ENCODE measurements at places on chromosomes 12 and 14. TPM values are rescaled to one million over a fixed set of nuclear protein-coding genes. Genes with fewer than 3 reads are reported as not detected.
A peak's percentile ranks its signal among the peaks of the same experiment; 100 is the strongest.

The NTS gene
- 2.2 TPM for total RNA-seq

DNA sequence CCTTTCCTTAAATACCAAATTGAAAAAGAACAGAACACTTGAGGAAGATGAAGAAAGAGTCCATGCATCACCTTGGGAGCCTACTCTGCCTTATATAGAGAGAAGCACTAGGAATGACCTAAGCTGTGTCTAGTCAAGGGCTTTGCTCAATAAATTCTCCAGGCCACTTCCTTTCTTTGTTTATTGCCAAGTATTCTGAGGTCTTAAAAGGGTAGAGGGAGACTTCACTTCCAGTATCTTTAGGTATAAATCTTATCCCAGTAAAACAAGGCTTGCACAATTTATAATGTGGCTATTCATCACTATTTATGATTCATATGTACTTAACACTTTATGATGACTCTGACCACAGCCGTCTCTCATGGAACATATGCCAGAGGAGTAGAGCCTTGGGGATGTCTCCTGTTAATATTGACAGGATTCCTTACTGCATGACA, 85.1 kb upstream of the ARHGAP5 start:
- DNase-seq: no peak

The ENTPD5 gene
- total RNA-seq: 14.6 TPM

- no peak for DNase-seq
Observed at GRCh38 chr12:88433997-88434703, 146.1 kb downstream of the KITLG start.

The LRP1-AS gene
- total RNA-seq: not detected

DNA sequence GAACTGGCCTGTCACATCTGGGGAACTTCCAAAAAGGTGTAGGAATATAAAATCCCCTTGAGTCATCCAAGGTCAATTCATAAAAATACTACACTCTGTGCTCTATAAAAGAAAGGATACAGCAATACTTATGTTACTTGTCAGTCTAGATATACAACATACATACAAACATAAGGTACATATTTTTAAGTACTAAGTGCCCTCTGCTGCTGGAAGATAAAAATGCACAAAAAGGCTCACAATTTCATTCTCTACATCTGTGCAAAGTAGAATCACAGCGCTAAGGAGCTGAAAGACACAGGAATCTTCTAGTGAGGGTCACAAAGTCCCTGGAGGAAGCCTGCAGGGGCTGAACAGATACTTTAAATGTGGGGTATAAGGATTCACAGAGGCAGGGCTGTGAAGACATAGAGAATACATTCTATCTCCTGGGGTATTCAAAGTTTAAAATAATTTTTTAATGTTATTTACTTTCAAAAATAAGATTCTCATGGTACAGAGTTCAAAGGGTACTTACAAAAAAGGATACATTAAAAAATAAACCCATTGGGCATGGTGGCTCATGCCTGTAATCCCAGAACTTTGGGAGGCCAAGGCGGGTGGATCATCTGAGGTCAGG, 10.2 kb upstream of the GOLGA5 start:
- DNase-seq: peak; percentile 80

DNA sequence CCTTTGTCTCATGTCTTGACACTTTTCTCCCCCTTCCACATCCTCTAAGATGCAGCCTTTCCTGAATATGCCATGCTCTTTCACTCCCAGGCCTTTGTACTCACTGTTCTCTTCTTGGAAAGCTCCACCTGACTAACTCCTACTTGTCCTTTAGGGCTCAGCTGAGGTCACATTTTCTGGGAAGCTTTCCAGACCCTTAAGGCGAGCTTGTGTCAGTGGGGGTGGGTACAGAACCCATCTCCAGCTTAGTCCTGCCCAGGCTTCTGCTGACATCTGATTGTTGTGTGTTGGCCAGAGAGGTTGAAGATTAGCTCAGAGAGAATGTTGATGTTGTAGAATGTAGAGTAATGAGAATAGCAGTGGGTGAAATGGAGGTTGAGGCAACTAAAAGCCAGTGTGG, 2.9 kb upstream of the TSFM start:
- no peak for DNase-seq

GRCh38 chr12:93746572-93747168, 69.5 kb downstream of the CRADD start:
- DNase-seq: no peak

DNA sequence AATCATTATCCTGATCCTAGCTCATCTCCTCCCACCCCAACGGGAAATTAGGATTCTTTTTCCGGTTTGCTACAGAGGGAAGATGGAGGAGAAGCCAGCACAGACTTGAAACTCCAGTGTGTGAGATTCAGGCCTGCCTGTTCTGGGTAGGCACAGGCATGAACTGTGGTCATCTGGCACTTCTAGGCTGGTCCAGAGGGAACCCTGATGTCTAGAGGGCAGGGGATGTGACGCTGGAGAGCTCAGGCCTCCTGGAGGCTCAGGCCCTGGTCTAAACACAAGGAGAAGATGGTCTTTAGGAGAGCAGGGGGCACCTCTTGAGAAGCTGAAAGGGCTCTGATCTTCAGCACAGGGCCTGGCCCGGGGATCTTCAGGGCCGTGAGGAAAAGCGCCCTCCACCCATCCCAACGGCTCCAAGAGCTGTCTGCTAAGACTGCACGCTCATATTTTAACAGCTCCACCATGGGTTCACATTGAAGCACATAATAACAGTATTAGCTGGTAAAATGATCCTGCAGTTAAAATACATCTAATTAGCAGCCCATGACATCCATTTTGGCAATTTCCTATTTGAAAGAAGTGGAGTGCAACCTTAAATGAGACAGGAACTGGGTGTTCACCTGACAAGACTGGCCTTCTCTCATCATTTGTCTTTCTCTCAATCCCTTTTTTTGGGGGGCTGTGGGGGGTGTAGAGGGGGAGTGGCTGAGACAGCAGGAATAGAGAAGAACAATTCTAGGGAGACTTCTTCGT, 35.4 kb downstream of the BCL11B start:
- no peak for DNase-seq

- no peak for DNase-seq
Observed at GRCh38 chr14:77761205-77761931, 412 bp upstream of the SNW1 start.

DNA sequence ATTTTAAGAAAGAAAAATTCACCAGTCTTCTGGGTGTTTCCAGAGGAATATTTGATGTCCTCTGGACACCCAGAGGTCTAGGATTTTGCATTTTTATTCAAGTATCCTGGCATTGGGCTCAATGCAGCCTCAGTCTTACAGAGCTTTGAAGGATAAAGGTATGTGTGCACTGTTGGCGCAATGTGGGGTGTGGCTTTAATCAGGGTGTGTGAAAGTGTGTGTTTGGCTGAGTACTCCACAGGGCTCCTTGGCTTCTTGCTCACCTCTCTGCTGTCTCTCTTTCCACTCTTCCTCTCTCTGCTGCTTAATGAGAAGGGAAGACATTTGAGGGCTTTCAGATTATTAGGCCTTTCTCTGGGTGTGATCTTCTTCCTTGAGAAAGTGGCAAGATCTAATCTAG, 193.3 kb upstream of the CCND2 start:
- DNase-seq: no peak

DNA sequence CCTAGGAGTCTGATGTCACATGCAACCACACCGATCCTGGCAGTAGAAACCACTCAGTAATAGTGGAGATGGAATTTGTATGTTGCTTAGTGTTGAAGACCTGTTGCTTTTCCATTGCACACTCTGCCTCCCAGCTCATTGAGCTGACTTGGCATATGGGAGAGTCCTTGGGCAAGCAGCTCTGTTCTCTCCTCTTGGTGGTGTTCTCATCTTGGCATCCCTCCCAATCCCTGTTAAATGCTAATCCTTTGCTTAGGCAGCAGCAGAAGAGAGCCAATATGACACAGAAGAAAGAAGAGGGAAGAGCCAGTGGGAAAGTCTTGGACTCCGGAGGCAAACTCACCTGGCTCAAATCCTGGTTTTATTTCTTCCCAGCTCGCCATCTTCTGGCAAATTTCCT, 178.0 kb upstream of the CAND1 start:
- peak; percentile 56 for DNase-seq

GRCh38 chr14:37834275-37834674, 238.8 kb downstream of the TTC6 start:
- no peak for DNase-seq

DNA sequence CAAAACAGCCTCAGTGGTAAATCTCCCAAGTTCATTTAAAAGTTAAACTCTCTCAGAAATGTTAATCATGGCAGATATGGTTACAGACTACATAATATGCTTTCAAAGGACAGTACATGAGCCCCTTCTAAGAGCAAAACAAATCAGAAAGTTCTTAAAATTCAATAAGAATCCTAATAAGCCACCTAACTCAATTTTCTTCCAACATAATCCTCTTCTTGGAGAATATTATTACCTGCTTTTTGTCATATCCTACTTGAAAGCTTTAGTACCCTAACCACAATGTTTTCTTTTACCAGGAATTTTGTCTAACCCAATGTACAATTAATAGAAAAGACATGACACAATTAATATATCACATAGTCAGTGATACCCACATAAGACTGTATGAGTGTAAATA, 236.5 kb upstream of the ATP2B1 start:
- no peak for DNase-seq

GRCh38 chr14:38197784-38198335, 9.8 kb upstream of the SSTR1 start:
- no peak for DNase-seq

GRCh38 chr14:45558183-45558582, 305.2 kb upstream of the MIS18BP1 start:
- DNase-seq: no peak

The BICDL1 gene
- total RNA-seq: 4.0 TPM

The SLC38A4 gene
- total RNA-seq: 12.0 TPM

DNA sequence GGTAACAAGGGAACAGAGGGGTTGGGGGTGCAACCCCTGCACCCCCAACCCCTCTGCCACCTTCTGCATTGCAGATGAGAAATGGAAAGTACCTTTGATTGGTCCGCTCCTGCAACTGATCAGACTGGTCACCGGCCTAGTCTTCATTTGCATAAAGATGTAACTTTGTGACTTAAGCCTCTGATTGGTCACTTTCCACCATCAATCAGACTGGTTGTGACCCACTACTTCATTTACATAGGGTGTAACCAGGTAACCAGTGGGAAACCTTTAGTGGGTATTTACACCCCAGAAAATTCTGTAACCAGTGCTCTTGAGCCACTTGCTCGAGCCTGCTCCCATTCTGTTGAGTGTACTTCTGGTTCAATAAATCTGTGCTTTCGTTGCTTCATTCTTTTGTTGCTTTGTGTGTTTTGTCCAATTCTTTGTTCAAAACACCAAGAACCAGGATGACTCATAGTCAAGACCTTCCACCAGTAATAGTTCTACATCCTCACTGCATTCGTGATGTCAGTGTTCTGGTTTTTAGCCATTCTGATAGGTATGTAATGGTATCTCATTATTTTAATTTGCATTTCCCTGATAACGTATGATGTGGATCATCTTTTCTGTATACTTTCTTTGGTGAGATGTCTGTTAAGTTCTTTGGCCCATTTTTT, 30.8 kb downstream of the LEMD3 start:
- no peak for DNase-seq

The PRR4 gene
- 19.3 TPM for total RNA-seq

- no peak for DNase-seq
Observed at GRCh38 chr12:91947459-91947858, 198.2 kb downstream of the BTG1 start.

DNA sequence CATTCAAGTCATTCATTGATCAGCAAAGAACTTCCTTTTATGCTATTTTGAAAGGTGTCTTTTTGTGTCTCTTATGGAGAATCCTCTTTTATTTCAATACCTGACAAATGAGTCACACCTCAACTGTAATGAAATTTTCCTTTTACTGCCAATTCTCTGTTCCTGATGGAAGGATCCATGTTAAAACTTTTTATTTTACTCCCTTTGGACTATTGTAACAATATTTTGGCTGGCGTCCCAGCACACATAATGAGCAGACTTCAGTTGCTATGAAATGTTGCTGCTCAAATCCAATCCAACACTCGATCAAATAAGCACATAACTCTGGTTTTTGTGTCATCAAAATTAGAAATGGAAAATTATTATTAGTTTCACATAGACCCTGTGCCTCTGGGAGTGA, 21.9 kb upstream of the SLC15A5 start:
- DNase-seq: peak; percentile 56

DNA sequence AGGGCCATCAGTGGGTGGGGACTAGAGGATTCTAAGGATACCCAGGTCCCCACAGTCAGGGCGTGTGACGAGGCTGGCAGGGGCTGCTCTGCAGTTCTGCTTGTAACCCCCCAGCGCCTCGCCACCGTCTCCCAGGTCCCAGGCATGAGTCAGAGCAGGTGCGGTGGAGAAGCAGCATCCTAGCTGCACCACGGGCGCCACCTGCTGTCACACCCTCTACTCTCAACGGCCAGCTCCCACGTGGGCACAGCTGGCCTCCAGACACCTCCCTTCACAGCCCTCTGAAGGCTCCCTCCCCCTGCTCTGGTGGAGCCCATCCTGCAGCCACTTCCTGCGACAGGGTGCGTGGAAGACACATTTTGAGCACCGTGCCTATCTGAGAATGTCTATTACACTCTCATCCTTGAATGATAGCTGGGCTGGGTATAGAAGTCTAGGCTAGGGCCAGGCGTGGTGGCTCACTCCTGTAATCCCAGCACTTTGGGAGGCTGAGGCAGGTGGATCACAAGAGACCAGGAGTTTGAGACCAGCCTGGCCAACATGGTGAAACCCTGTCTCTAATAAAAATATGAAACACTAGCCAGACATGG, 6.9 kb upstream of the NUDT14 start:
- no peak for DNase-seq

The AGAP2 gene
- total RNA-seq: 3.7 TPM

The MYL6 gene
- 707 TPM for total RNA-seq

DNA sequence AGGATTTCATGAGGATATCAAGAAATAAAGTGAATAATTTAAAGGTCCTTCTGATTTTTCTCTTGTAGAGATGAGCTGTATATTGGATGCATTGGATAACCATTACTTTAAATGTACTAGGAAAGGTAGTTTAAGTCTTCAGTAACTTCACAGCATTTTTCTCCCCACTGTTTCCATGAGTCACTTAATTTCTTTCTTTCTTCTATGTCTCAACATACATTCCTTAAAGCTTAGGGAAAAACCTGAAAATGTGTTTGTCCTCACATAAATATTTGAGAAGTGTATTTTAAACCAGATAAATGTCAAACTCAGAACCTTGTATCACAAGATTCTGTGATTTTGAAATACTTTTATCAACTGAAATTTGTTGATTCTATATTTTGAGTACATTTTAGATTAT, 1970.2 kb upstream of the FLRT2 start:
- no peak for DNase-seq

DNA sequence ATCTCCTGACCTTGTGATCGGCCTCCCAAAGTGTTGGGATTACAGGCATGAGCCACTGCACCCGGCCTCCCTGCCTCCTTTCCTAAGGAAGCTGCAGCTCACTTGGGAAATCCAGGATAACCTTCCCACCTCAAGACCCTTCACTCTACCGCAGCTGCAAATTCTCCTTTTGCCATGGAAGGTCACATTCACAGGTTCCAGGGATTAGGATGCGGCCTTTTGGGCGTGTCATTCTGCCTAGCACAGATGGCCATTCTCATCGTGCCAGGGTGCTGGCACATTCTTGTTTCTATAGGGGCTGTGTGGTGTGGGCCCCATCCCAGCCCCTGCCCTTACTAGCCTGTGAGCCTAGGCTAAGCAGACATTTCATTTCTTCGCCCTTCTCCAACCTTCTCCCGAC, 219.9 kb downstream of the CHST11 start:
- DNase-seq: peak; percentile 59

The SERPINA1 gene
- total RNA-seq: 2.5 TPM

Data from tongue (tissue), 3 donors.